ENCODE measurements at places on chromosomes 5 and 9.

- DNase-seq = no peak
Observed at GRCh38 chr9:127838375-127839078, 15.9 kb downstream of the ENG start.

GRCh38 chr9:79583952-79584654 is 12.3 kb downstream of the TLE4 start:
- DNase-seq = no peak

- no peak for DNase-seq
Observed at GRCh38 chr5:1926471-1927341, 44.0 kb upstream of the IRX4 start.

DNA sequence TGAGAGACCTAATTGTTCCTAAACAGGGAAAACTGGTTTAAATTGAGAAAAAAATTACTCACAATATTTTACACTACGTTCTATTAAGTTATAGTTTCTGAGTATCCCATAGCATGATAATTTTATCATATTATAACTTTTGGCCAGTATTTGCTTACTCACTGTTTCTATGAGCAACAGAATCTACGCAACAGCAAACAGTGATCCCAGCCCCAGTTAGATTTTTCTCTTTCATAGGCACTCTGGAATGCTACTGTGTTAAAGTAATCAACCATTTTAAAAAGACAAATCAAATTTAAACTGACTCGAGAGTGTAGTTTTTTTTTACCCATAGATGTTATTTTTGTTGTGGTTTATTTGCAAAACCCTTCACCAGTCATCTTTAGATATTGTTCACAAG is 107.2 kb downstream of the XRCC4 start:
- DNase-seq = no peak

DNA sequence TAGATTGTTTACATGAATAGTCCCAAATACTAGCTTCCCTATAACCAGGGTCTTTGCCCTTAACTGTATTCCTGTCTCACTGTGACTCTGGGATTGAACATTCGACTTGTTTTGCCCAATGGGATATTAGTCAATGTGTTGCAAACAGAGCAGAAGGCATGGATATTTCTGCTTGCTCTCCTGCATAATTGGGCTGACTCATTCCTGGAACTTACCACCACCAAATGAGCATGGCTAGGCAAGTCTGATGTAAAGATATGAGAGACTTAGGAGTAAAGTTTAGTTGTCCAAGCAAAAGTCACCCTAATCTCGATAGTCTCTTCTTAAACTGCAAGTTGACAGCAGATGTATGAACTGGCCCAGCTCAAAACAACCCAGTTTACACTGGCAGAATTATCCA is 273.5 kb upstream of the CCNG1 start:
- no peak for DNase-seq

DNA sequence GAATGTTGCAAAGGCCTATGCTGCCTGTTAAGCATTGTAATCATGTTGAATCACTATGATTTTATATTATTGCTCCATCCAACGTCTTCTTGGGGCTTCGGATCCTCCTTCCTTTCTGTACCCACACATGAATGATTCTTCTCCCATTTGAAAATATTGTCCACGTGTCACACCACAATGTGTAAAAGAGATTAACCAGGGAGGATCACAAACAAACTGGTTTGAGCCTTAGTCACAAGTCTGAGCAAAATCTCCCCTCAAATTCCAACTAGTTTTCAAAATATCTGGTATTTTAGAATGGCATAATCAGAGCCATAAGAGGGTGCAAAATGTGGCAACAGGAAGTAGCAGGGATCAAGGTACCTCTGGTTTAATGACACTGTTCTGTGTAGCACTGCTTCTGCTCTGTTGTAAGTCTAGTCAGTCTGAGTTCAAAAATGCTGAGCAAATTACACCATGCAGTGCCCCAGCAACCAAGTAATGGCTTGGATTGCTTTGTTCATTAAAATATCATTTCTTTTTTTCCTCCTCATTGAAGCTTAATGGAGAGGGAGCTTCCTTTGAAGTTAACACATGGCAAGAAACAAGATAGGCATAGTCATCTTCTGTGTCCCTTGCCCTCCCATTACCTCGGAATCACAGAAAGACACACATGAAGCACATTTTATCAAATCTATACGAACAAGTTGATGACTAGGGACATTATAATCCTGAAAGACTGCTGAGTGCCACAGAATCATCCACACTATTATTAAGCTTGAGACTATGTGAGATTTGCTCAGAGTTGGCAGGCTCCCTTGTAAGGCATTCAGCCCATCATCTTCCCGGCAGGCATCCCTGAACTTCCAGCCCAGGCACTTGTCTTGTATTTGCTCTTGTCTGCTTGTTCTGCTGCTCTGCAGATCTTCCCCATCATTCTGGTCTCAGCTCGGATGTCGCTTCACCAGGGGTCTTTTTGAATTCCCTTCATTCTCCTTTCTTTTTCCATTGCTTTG is 102.0 kb upstream of the PRLR start:
- DNase-seq = no peak

GRCh38 chr5:178110-178509 is 13.2 kb upstream of the LRRC14B start:
- no peak for DNase-seq

DNA sequence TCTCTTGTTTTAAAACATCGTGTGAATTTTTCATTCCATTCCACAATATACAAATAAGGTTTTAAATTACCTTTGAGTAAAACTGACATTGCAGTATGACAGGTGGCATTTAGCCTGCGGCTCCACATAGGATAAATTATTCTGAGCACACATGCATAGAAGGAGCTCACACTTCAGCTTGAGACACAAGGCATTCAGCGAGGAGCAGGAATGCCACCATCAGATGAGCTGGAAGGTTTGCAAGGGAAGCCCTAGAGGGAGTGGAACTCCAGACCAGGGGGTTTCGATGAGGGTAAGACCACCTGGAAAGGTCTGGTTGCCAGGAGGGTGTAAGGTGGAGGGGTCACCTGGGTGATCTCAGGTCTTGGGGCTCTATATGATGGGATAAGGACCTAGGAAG is 259.0 kb upstream of the ADRA1B start:
- DNase-seq = no peak

DNA sequence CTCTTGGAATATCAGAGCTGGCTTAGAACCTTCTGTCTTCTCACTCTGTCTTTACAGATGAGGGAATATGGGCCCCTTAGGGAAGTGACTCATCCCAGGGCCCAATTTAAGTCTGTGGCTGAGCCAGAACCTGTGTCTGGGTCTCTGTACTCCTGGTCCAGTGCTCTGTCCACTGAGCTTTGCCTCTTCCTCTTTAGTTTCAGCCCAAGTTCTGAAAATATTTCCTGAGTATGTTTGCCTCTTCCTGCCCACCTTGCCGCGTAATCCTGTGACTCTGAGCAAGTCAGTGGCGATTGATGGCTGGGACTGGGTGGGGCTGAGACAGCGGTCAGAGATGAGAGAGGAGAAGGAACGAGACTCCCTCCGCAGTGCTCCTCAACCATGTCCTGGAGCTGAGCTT is 7.8 kb downstream of the IER5L start:
- DNase-seq = no peak

DNA sequence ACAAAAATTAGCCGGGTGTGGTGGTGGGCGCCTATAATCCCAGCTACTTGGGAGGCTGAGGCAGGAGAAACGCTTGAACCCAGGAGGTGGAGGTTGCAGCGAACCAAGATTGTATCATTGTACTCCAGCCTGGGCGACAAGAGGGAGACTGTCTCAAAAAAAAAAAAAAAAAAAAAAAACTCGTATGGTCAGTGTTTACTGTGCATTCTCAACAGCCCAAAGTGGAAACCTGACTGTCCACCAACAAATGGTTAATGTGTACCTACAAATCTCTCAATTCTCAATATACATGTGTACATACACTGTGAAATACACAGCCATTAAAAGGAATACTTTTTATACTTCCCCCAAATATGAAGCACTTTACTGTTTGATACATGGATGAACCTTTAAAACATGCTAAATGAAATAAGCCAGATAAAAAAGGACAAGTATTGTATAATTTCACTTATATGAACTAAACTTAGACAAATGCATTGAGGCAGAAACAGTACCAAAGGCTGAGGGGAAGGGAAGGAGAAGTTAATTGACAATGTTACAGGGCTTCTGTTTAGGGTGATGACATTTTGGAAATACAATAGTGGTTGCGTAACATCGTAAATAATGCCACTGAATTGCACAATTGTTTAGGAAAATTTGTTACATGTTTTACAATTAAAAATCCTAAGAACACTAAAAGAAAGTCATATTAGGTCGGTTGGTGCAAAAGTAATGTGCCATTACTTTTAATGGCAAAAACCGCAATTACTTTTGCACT is 16.5 kb downstream of the DNAJA1 start:
- DNase-seq = no peak

GRCh38 chr5:37767961-37768360 is 71.9 kb downstream of the GDNF start:
- no peak for DNase-seq

GRCh38 chr9:137313326-137313936 is 11.4 kb upstream of the NRARP start:
- DNase-seq = peak; percentile 39

DNA sequence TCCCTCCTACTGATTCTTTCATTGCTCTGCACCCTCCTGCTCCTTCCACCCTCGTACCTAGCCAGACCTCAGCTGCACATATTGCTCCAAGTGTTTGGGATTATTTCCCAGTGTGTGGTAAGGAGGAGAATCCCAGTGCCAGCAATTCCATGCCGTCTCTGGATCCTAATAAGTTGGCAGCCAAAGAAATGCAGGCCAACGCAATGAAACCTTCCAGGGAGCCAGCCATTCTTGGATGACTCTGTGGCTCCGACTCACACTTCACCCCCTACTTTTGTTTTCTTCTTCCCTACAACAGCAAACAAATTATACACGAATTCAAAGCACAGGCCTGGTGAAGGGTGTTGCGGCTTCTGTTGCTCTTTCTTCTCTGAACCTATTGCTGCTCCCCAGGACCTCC is 82.5 kb upstream of the SLC1A3 start:
- DNase-seq = no peak

- peak; percentile 89 for DNase-seq
Observed at GRCh38 chr9:136438548-136439480, 831 bp downstream of the INPP5E start.

- DNase-seq = no peak
Observed at GRCh38 chr5:94623877-94624276, 5.4 kb downstream of the SLF1 start.

- no peak for DNase-seq
Observed at GRCh38 chr5:147445090-147445489, 64.8 kb downstream of the DPYSL3 start.

DNA sequence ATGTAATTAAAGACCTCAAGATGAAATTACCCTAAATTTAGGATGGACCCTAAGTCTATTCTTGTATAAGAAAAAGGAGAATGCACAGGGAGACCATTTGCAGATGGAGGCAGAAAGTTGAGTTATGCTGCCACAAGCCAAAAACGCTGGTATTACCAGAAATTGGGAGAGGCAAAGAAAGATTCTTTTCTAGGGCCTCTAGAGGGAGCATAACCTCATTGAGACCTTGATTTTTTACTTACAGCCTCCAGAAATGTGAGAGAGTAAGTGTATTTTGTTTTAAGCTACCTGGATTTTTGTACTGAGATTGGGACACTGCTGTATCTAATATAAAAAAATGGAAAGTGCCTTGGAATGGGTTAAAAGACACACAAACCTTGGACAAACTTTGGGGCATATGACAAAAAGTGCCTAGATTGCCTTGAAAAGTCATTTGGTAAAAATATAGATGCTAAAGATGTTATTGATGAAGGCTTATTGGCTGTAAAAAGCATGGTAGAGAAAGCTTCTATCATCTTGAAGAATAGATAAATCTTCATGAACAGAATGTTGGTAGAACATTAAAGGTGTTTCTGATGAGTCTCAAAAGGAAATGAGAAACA is 174.7 kb upstream of the PRDM9 start:
- peak; percentile 0 for DNase-seq

- no peak for DNase-seq
Observed at GRCh38 chr9:134735441-134736175, 94.0 kb downstream of the COL5A1 start.

DNA sequence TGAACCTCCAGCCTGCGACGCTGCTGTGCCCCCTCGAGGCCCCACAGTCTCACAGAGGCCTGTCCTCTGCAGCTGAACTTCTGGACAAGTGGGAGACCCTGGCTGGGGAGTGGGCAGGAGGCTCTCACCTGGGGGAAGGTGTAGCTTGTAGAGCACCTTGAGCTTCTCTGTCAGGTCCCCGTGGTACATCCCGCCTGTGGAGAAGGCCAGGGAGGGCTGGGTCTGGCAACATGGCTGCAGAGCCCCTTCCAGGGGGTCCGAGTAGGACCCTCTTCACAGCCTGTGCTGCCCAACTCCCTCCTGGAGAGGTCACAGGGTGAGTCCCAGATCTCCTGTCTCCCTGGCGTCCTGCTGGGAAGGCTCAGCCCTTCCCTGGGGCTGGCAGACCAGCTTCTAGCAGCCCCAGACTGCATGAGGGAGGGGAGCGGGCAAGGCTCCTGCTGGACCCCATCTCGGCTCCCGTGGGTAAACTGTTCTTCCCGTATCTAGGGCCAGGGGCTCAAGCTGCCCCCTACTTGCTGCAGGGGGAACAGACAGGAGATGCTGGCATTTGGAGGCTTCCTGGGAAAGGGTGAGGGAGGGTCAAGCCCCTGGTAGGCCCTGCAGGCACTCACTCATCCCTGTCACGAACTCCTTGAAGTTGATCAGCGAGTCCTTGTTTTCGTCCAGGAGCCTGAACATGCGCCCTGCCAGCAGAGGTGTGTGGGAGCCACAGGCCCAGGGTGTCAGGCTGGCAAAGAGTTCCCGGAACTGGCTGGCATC is 11.2 kb upstream of the MRNIP start:
- DNase-seq = no peak

DNA sequence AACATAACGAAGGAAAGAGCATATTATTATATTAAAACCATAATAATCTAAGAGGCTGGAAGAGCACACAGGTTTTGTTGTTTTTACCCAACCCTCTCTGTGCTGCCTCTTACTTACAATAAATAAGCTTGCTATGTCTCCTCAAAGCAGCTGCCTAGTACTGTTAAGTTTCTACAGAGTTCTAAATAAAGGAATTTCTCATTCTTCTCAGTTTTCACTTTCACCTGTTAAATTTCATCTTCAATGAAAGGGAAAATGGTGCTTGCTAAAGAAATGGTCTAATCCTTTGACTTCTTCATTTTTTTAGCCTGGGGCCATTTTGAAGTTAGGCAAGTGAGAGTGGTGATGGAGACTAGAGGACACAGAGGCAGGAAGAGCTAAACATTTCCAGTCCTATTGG is 396.1 kb downstream of the MAN2A1 start:
- no peak for DNase-seq

DNA sequence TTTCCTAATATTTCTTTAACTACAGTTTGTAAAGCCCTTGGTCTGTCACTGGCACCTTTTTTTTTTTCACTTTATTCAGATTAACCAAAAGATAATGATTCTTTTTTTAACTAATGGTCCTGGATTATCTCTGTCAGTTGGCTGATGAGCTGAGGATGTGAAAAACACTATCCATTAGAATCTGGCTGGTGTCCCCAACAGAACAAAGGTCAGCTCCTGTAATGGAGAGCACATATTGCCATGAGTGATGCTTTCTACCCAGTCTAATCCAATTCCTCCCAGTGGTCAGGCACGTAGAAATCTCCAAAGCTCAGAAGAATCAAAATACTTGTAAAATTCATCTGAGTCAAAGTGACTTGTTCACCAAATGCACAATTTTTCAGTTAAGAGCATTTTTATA is 491.7 kb upstream of the PIK3R1 start:
- DNase-seq = no peak

GRCh38 chr5:89397096-89397495 is 514.1 kb upstream of the MEF2C start:
- no peak for DNase-seq

All from GM12891 (cell line).